ENCODE measurements at places on chromosomes 2 and 18.

DNA sequence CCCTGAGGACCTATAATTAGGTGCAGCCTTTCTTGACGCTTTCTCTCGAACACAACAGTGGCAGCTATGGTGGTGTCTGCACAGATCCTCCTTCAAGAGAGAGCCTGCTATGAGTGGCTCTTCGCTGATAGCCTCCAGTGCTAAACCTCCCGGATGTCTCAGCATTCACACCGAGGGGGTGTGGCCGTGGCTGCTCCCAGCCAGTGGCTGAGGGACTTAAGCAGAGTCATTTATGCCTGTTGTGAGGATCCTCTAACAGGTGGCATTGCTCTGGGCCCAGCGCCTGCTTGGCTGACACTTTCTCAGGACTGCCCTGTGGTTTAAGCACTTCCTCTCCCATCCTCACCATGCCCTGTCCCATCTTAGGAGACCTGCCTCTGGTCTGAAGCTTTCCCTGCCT is 592.0 kb upstream of the LRRTM1 start:
- DNase-seq: no peak

DNA sequence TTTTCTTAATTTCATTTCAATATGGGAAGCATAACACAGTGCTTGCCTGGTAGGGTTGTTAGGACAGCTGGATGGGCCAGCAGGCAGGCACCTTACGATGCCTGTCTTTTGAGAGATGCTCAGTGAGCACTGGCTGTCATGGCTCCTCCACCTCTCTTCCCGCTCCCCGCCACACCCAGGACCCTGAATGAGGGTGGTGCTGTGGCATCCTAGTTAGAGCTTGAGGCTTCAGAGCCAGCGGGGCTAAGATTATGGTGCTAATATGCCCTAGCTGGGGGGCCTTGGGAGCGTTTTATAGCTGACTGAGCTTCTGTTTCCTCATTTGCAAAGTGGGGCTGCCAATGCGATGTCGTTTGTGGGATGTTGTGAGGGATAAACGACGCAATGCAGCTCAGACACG is 37.7 kb downstream of the ASB1 start:
- no peak for DNase-seq

- DNase-seq: no peak
Observed at GRCh38 chr2:78941751-78942150, 83.8 kb upstream of the REG3G start.

GRCh38 chr2:159712929-159713420 is 669 bp downstream of the MARCHF7 start:
- DNase-seq: no peak

DNA sequence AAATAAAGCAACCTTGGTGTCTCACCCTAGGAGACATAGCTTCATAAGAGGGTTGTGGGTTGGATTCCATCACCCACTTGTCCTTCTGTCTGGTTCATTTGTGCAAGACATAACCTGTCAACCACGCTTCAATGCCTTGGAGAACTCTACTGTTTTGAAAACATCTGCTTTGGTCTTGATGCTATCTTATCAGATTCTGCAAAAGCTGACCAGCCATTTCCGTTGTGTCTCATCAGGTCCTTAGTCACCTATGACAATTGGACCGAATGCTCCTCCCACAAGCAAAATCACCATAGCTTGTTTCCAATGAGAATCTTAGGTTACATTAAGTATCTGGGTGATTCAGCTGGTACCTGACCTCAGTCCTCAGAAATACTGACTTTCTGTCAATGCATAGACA is 35.4 kb downstream of the STAT4 start:
- no peak for DNase-seq

Measured in left ventricle myocardium superior (tissue), 1 donor.